ENCODE measurements at places on chromosomes 6 and 20.

DNA sequence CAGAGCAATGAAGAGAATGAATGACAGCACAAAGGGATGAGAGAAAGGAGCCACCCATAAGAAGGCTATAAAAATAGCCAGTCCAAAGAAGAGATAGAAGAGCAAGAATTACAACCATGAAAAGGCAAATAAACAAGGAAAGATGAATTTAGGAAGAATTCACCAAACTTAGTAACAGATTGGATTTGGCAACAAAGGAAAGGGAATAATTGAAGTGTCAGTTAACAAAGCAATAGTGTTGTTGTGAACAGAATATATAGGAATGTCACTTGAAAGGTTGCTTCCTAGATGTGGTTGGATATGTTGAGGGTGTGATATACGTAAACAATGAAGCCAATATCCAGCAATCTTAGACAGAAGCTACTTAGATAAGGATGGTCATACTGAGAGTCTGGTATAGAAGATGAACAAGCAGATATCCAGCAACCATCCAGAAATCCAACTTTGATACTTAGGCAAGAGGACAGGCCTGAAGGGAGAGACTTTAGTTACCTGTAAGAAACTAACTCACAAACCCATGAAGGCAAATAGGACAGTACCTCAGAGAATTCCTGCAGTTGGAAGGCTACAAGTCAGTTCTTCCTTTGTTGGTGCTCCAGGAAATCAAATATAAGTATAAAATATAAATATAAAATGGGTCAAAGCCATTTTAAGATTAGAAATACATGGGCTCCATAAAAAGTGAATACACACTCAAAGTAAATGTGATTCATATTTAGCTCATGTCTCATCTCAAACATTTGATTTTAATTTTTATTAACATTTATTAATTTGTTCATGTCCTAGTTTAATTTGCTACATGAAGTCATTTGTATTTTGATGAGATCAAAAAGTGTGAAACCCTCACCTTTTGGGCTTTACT lies 106.5 kb downstream of the HFE start:
- no peak for DNase-seq

DNA sequence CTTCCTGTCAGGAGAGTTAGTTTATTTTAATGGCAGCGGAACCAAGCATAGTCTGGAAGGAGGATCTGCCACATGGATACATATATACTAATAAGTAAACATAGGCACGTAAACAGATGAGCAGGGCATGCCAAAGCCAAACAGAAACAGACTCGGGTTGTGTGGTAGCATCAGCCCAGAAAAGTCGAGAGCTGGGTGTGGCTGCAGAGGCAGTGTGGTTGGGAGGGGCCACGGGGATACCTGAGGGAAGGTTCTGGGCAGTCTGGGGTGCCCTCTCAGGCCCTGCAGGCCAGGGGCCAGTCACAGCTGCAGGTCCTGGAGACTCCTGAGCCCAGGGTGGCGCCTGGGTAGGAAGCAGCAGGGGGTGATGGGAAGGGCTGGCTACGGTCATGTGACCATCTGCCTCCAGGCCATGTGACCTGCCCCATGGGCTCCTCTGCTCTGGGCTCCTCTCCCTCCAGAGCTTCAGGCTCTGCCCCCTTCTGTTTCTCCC lies 42.8 kb upstream of the MRPS10 start:
- DNase-seq, result no peak

DNA sequence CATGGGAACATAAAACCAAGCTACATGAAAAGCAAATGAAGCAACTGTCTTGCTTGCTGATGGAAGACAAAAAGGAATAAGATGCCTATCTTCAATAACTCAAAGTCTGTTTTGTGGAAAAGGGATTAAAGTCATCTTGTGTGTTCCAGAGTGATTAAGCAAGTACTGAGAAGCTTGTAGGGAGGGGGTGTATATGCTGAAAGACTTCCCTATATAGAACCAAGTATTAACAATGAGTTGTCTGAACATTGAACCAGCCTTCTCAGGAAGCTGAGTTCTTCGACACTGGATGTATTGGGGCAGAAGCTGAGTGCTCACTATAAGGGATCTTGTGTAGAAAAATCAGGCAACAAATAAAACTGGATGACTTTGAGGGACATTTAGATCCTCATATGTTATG lies 451.8 kb downstream of the CD83 start:
- DNase-seq, result no peak

DNA sequence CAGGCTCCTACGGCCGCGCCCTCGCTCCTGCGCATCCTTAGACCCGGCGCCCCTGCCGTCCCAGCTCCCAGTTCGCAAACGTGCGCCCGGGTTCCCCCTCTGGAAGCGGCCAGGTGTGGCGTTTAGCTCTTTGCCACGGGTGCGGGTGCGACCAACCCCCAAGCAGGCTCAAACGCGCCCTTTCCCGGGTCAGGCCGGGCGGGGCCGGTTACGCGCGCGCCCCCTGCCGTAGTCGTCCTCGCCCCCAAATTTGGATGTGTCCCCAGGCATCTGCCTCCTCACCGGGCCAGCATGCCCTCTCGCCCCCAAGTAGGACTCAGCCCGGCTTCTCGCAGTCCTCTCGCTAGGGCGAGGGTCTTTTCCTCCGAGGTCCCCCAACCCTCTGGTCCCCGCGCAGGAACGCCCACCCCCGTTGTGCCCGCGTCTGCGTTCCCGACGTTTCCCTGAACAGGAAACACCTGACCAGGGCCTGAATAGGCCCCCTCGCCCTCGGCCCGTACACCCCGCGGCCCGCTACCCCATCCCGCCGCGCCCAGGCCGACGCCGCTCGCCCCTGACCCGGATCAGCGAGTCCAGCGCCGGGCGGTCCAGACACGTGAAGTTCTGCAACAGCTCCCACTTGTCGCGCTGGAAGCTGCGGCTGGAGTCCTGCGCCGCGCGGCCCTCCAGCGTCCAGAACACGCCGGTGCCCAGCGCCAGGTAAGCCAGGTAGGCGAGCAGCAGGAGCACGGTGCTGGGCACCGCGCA lies 520 bp downstream of the KCNK17 start:
- DNase-seq, result no peak

- no peak for DNase-seq
Measured at GRCh38 chr20:49166534-49167449, 21.3 kb downstream of the STAU1 start.

- DNase-seq, result no peak
Measured at GRCh38 chr6:157050537-157051265, 272.6 kb downstream of the TMEM242 start.

DNA sequence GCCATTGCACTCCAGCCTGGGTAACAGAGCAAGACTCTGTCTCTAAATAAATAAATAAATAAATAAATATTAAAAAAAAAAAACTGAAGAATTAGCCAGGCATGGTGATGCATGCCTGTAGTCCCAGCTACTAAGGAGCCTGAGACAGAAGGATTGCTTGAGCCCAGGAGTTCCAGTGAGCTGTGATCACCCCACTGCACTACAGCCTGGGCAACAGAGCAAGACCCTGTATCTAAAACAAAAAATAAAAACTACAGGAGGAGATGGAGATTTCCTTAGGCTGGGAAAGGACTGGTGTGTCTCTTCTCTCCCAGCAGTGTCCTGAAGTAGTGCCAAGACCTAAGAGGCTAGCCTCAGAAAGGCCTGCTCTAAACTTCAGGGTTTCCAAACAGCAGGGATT lies 8.1 kb upstream of the GTF3C6 start:
- DNase-seq, result no peak

DNA sequence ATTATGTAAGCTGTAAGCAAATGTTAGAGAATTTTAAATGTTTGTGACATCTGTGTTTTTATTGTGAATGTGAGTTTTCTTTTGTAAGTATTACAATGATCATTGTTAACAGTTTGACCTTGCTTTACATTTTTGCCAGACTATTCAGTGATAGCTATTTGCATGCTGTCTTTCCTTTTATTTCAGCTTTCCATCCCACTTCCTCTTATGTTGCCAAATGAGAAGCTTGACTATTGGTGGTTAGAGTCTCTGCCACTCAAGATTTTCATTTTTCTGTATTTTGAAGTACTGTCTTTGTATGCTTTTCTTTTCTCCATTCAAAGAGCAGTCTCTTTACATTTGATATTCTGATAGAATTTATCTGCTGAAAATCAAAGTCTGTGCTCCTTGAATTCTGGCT lies 104.1 kb downstream of the PRIM2 start:
- DNase-seq, result no peak

DNA sequence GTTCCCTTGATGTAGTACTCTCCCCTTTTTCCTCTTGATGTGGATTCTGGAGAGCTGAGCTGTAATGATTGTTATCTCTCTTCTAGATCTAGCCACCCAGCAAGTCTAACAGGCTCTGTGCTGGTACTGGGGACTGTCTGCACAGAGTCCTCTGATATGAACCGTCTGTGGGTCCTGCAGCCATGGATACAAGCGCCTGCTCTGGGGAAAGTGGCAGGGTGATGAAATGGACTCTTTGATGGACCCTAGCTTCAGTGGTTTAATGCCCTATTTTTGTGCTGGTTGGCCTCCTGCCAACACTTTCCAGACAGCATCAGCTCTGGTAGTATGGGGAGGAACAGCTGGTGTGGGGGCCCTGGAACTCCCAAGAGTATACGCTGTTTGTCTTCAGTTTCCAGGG lies 216.3 kb downstream of the ADGRG6 start:
- DNase-seq, result no peak

- no peak for DNase-seq
Measured at GRCh38 chr6:143169440-143169839, 108.8 kb downstream of the AIG1 start.

GRCh38 chr6:144897441-144897921 lies 612.3 kb downstream of the UTRN start:
- peak; percentile 87 for DNase-seq

DNA sequence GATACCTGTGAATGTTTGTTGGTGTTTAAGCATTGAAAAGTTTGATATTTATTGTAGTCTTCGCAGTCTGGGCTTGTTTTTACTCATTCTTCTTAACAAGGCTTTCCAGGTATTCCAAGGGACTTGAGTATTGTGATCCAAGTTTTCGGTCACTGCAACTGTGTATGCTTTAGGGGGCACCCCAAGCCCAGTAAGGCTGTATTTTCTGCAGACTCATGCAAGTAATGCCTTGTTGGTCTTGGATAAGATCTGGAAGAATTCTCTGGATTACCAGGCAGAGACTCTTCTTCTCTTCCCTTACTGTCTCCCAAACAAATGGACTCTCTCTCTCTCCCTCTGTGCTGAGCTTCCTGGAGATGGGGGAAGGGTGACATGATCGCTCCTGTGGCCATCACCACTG lies 82.1 kb downstream of the RFPL4B start:
- DNase-seq, result no peak

DNA sequence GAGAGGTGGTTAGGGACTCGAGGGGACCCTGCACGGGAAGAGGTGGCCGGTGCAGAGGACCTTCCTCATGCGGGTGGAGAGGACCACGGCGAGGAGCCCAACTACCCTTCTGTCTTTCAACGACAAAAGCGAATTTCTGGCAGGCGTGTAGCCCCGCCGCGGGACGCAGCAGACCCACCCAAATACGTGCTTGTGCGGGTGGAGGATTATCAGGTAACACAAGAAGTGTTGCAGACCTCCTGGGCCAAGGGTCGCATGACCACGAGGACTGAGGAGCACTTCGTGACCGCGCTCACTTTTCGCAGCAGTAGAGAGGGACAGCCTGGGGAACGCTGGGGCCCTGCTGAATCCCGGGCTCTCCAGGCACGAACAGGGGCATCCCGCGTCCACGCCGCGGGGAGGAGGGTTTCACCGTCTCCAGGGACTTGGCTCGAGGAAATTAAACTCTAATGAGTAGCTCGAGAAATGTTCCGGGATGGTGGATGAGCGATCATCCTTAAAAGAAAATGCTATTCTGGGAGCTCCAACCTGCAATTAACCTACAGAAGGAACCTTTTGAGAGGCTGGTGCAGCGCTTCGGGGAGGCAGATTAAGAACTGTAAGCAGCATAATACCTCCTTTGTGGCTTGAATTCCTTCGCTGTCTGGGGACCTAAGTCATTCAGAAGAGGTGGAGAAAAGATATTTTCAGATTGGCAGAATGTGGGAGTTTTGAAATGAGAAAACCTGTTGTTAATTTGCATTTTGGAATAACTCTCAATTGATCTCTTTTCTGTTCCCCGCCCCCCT lies 804 bp downstream of the C6orf141 start:
- DNase-seq, result no peak

GRCh38 chr6:85360794-85361642 lies 88.9 kb upstream of the NT5E start:
- peak; percentile 83 for DNase-seq

- DNase-seq, result no peak
Measured at GRCh38 chr6:166304106-166304505, 4.1 kb downstream of the PRR18 start.

GRCh38 chr20:53654932-53655624 lies 61.4 kb upstream of the ZNF217 start:
- DNase-seq, result no peak

DNA sequence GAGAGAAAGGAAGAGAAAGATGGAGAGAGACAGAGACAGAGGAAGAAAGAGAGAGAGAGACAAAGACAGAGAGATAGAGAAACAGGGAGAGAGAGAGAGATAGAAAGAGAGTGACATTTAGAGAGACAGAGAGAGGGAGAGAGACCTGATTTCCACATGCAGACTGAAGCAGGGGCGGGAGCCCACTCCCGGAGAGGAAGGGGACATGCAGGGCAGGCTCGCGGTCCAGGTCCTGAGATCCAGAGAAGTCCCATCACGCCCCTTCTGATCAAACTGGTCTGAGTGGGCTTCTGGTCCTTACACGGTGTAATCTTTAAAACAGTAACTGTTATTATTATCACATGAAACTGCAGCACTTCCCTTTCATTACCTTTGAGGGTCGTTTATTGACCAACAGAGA lies 62.2 kb downstream of the PHACTR3 start:
- DNase-seq, result no peak

- no peak for DNase-seq
Measured at GRCh38 chr6:7378740-7379139, 10.8 kb downstream of the CAGE1 start.

DNA sequence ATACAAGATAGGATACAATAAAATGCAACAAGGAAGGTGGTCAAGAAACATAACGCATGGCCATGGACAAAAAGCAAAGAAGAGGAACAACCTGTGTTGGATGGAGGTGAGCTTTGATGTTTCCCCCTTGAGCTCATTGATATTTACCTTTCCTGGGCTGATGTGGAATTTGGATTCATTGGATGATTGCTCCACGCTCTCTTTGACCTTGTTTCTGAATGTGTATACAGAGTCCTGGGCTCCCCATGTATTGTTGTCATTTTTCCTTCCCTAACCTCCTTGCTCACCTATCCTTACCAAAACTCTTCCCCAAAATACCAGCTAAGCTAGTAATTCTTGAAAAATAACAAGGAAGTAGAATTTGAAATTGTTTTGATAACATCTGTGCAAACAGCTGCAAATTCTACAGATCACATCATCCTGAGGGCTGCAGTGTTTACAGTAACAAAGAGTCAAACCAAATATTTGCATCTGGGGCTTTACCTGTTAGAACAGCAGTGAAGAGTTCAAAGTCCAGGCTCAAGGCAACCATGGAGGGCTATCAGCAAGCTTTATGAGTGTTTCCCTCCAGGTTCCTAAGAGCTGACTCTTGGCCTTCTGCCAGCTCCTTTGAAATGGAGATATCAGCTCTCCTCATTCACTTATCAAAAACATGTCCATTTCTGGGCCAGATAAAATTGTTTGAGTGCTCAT lies 214.3 kb upstream of the MARCKS start:
- DNase-seq, result peak; percentile 29

GRCh38 chr20:62088258-62089127 lies 22.8 kb upstream of the TAF4 start:
- DNase-seq, result peak; percentile 58

All from RCC 7860 (cell line).